ENCODE measurements at places on chromosomes 3 and 15.

- no peak for DNase-seq
These were observed 66.1 kb upstream of the GLCE start for GRCh38 chr15:69094124-69094921.

DNA sequence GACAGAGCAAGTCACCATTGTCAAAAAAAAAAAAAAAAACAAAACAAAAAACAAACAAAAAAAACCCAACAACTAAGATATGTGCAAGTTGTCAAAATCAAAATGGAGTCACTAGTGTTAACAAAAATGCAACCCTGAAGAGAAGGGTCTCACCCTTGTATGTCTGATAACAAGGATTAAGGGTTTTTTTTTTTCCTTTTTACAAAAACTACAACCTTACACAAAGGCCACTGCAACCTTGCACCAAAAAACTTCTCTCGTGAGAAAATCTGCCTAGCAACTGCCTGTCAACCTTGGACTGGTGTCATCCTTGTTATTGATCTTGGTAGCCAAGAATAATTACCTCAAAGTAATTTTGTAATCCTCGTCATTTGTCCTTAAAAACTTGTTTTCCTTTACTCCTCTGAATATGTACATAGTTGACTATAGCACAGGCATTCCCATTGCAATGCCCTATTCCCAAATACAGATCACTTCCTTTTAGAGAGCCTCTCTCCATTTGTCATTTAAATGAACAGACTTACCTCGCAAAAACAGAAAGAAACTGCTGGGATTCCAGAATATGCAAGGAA, 24.0 kb downstream of the TFRC start:
- DNase-seq, result no peak

- DNase-seq, result no peak
These were observed 871.9 kb upstream of the GBE1 start for GRCh38 chr3:82633319-82633718.

DNA sequence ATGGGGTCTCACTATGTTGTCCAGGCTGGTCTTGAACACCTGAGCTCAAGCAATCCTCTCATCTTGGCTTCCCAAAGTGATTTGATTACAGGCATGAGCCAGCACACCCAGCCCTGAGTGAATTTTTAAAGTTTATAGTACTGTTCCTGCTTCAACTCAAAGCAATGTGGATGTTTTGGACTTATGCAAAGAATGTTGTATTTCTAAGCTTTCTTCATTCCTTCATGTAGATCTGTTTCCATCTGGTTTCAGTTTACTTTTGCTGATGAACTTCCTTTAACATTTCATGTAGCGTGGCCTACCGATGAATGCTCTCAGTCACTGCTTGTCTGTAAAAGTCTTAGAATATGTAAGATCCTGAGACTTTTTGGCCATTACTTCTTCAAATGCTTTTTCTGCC, 23.2 kb downstream of the NRG4 start:
- DNase-seq, result peak; percentile 9

- DNase-seq, result no peak
These were observed 155.0 kb upstream of the CRBN start for GRCh38 chr3:3334491-3334890.

DNA sequence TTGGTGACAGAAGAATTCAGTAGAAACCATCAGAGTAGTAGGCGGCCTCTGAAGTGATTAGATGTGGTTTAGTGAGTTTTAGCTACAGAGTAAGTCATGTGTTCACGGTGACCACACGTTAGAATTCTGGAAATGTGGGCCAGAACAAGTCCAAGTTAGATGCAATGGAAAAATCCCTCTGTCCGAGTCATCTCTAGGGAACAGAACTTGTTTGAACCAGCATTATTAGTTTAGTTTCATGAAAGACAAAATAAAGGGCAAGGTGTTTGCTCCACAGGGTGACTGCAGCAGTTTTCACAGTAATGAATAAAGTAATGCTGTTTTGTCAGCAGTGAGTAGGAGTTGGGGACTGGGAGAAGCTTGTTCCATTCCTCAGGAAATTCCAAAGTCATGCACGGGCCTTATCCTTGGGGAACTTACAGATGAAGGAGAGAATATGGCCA, 100.2 kb downstream of the CGNL1 start:
- DNase-seq, result peak; percentile 98

DNA sequence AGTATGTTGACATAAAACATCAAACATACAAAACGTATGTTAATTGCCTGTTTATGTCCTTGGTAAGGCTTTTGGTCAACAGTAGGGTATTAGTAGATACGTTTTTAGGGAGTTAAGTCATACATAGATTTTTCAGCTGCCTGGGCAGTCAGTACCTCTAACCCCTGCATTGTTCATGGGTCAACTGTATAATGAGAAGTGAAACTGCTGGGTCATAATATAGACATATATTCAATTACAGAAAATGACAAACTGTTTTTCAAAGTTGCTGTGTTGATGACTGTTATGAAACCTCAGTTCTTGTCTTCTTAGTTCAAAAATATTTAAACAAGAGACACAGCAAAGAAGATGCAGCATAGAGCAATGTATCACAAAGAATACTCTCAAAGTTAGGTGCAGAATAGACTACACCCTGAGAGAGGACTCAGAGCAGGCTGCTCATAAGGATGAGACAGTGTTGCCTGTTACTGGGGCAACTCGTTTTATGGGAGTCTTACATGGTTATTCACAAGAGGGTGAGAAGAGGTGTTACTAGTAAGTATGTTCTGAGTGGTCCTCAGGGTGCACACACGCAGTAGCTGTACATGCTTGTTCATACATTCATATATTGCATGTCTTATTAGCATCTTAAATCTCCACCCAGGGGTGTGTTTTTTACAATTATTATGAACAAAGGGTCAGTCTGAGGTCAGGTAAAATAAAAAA, 53.1 kb upstream of the ADAMTS17 start:
- DNase-seq, result no peak

GRCh38 chr3:196219194-196219969, 3.0 kb downstream of the SLC51A start:
- peak; percentile 71 for DNase-seq

GRCh38 chr3:16452261-16452660, 61.2 kb downstream of the RFTN1 start:
- DNase-seq, result peak; percentile 17

GRCh38 chr15:53506370-53506769, 253.1 kb downstream of the WDR72 start:
- DNase-seq, result no peak

DNA sequence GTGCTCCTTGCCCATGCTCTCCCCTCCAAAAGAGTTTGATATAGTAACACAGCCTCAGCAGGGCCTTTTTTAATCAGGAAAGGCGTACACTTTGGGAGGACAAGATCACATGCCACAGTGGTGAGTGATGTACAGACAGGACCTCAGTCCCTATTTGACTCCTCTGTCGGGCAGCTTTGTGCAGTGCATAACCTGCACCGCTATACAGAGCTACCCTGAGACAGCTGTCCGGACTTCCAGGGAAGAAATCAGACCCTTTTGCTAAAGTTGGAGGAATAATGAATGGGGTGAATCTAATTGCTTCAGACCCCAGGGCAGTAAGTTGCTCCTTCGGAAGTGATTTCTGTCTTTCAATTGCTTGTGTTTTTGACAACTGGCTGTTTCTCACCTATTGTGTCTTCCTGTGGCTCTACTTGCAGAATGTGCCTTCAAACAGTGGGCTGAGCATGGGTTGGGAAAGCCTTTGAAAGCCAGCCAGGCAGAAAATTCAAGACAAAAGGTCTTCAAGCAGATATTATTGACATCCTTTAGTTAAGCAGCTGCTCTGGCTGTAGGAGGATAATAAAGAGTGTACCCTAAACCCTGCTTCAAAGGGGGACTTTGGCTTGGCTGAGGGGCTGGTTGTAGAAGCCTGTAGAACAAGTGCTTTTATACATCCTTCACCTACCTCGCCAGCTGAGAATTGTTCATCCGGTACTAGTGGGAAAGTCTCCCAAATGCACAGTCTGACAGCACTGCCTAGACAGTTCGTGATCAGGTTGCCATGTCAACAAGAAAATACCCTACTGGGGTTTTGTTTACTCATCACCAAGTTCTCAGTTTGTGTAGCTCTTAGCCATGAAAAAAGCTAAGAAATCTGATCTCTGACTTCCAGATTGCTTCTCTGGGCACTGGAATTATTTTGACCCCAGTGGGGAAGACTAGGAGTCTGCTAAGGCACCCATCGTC, 35.1 kb downstream of the SNTN start:
- DNase-seq, result peak; percentile 21

DNA sequence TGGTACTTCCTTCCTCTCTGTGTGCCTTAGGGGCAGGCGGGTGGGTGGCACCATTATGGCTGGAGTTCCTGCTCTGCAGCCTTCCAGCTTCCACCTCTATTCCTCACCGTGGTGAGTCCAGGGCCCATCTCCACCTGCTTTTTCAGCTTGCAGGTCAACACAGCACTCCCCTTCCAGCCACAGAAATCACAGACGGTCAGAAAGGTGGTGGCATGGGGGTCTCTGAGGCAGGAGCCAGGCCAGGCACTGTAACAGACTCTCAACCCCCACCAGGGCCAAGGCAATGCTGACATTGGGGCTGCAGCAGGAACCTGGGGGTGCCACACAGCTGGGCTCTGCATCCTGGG, 16.6 kb downstream of the KLF15 start:
- DNase-seq, result no peak

DNA sequence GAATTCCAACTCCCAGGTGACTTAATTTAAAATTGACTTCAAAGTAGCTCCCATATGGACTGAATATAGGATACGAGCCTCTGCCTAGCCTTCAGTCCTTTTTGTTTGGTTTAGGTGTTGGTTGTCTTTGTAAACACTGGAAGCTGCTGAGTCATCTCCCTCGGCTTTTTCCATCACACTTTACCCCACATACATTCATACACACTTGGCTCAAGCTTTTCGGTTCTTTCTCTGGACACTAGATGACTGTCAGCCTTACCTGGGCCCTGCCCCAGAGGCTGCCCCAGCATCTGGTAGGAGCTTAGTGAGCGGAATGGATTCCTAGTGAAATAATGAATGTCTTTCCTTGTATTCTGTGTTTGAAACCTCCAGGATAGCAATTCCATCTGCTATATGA, 201.5 kb upstream of the IL12A start:
- peak; percentile 90 for DNase-seq

DNA sequence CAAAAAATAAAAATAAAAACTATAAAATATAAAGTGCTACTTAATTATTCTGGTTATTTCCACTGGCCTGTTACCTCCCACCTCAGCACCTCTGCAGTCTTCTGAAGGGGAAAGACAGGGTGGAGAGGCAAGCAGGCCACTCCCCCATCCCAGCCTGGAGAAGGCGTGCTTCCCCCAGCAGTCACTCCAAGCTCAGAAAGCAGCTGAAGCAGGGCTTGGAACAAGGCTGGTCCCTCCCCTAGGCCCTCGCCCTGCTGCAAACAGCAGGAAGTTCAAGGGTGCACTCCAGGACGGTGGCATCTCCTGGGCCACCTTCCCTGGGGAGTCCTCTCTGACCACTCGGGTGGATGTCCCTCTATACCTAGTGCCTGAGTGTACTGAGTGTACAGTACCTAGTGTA, 21.4 kb downstream of the CACNA2D2 start:
- DNase-seq, result no peak

- no peak for DNase-seq
These were observed 28.9 kb upstream of the PXYLP1 start for GRCh38 chr3:141202682-141203081.

GRCh38 chr3:125035217-125035616, 20.6 kb downstream of the HEG1 start:
- no peak for DNase-seq

GRCh38 chr3:72768006-72768441, 80.2 kb downstream of the SHQ1 start:
- DNase-seq, result no peak

DNA sequence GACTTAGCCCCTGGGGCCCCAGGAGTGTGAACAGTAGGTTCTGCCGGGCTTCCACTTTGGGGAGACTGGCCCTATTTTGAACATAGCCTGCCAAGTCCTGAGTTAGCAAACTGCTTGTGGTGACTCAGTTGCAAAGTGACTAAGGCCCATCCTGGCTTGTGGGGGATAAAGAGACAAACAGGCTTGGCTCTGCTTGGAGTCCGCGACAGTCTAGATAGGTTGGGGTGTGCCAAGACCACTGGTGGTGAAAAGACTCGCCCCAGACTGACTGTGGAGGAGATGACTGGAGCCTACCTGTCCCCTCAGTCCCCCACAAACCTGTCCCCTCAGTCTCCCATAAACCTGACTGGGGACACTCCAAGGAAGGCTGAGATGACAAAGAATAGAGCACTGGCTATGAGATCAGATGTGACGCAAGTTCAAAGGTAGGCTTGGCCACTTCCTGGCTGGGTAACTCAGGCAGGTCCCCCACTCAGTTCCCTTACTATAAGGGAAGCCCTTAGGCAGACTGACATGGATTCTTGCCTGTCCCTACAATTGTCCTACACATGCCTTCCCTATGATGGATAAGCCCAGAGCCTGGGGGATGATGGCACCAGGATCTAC, 4.3 kb downstream of the DNASE1L3 start:
- DNase-seq, result peak; percentile 10

GRCh38 chr15:57098896-57099295, 180.5 kb downstream of the TCF12 start:
- no peak for DNase-seq

- no peak for DNase-seq
These were observed 133.4 kb downstream of the CHST2 start for GRCh38 chr3:143252931-143253330.

DNA sequence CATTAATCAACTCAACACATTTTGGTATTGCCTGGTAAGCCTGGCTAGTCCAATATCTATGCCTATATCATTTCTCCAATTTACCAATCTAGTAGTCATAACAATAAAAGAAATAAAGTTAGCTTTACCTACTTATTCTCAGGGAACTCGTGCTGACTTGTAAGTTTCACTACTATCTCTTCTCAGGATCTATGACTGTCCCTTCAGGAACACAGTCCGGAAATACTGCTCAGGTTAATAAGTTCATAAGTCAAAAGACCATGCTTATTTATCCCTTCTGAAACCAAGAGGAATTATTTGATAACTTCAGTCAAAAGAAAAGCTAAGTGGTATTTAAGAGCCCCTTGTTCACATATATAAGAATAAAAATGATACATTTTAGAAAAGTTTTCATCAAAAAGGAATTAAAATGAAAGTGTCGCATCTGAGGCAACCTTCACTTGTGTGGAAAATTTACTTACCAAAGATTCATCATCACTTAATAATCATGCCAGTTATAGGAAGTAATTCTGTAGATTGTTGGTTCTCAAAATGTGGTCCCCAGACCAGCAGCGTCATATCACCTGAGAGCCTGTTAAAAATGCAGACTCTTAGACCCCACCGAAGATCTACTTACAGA, 15.5 kb upstream of the THRB start:
- no peak for DNase-seq

GRCh38 chr15:70479785-70480184, 283.6 kb downstream of the UACA start:
- no peak for DNase-seq

DNA sequence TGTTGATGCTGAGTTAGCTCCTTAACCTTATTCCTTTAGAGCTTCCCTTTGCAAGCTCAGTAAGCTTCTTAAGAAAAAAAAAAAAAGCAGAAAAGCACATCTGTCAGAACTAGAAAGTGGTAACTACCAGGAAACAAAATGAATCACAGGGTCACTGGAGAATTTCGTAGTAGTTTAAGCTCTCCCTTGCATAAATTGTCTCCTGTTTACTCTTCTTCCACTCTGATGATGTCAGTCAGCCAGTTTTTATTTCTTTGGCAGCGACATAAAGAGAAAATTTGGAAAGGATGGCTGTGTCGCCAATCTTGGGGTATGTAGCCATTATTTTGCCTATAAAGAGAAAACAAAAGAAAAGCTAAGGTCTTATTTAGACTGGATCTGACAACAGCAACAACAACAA, 3.2 kb upstream of the GABRR3 start:
- DNase-seq, result peak; percentile 42
